ENCODE measurements at places on chromosomes 5 and 9. TPM values are rescaled to one million over a fixed set of nuclear protein-coding genes. Genes with fewer than 3 reads are reported as not detected.

- DNase-seq, result no peak
Measured at GRCh38 chr5:134837530-134838181, 8.1 kb upstream of the C5orf24 start.

DNA sequence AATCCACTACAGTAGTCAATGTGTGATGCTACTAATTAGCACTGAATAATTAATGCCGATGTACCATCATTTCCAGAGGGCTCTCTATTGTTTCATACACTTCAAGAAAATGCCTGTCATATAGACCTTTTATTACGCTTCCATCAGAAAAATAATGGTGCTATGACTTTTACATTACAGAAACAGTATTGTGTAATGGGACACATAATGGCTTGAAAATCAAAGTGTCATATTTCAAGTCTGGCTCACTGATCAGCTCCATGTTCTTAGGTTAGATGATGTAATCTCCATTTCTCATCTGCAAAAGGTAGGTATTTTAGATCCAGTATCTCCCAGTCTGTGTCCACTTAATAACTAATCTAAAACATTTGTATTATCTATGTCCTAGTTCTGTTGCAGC is 990.6 kb upstream of the TYRP1 start:
- no peak for DNase-seq

DNA sequence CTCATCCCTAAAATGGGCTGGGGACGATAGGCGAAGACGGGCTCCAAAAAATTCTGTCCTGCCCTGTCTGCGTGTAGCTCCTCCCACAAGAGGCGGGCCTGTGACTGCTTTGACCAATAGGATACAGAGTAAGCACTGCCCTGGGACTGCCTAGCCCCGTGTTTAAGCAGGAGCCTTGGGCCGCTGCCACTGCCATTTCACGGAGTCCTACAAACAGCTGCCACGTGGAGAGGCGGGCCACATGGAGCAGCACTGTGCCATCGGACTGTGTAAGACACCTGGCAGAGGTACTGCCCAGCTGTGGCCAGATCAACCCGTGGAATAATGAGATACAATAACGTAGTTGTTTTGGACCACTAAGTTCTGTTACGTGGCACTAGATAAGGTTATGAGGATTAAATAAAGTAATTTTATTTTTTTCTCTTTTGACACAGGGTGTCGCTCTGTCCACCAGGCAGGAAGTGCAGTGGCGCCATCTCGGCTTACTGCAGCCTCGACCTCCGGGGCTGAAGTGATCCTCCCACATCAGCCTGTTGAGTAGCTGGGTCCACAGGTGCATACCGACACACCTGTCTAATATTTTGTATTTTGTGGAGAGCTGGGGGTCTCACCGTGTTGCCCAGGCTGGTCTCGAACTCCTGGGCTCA is 87.2 kb downstream of the LMNB1 start:
- no peak for DNase-seq

DNA sequence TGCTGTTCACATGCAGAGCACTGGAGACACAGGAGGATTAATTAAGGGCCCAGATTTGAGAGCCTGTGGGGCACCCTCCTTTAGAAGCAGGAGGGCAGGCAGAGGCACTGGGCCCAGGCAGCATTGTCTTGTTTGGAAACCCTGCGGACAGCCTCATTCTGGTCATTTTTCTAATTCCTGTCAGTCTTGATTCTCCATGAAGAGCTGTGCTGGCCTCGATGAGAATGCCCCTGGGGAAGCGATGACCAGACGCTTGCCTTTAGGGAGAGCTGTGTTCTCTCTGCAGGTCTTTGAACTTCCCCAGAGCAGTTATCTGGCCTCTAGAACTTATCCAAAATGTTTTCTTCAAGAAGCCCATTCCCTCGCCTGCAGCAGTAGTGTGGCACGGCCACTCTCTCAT is 117.8 kb upstream of the PTCH1 start:
- DNase-seq, result no peak

DNA sequence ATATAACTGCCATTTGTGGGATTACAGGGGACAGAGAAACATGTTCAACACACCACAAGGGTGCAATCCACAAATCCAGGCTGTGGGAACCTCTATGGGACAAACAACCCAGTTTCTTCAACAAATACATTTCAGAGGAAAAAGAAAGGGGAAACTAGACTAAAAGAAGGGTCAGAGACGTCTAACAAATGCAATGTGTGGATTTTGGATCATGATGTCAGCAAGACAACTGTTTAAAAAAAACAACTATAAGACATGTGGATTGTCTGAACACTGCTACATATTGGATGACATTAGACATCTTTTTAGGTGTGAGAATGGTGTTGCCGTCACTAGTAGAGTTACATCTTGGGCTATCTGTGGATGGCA is 3.9 kb upstream of the RALGDS start:
- no peak for DNase-seq

DNA sequence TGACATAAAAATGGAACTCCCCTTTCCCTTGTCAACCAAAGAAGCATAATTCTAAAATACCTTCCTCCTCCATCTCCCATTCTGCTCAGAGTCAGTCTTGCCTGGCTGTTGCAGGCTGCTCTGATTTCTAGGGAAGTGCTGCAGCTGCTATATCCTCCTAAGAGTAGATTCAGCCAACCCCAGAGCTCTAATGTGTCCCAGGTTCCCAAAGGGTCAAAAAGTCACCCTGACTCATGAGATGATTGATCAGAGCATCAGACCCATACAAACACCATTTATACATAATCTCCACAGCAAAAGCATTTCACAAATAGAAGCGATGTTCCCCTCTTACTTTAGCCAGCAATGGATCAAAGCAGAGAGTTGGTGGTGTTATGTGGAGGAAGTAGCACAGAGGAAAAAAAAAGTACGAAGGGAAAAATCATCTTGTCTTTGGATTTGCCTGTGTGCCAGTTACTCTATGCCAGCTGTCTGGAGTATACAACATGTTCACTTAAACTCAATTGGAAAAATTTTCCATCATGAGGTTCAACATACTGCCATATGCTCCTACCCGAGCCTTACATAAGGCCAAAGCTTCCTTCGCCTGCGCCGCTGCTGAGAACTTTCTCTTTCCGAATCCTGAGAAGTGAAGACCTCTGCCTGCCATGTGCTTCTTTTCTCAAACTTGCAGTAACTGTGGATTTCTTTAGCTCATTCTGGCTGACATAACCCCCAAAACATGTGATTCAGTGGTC is 258.0 kb downstream of the TLE4 start:
- no peak for DNase-seq

- DNase-seq, result no peak
Measured at GRCh38 chr5:152527358-152528052, 122.4 kb upstream of the NMUR2 start.

DNA sequence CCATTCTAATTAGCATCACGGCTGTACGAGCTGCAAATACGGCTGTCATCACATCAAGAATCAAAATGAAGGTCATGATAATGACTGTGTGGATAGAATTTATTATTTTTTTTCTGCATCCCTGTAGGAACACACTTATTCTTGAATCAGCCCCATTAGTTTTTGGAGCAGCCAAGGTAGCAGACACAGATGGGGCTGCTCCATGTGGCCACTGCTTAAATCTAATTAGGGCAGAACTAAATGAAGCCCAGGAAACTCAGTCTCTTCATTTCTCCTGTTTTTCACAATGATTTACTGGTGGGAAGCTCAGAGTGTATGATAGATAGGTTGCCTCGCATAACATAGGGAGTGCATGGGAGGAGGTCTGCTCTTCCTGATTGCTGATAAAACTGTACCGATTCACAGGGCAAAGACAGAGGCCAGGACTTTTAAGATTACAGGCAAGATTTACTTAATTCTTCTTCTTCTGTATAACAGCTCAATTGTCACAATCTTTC is 275.5 kb downstream of the GLIS3 start:
- DNase-seq, result peak; percentile 42

DNA sequence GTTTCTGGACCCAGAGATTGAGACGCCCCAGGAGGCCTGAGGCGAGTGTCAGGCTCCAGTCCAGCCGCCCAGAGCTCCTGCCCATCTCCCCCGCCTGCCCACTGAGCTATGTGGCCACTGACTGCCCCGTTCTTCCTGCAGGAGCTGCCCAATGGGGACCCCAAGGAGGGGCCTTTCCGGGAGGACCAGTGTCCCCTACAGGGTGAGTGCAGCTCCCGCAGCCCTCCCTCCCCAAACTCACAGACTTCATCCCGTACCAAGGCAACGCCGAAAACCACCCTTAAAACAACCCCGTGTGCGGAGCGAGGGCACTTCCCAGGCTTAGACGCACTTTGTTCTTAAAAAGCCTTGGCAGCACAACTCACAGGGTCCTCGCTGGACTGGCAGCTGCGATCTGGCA is 23.4 kb downstream of the NKD2 start:
- DNase-seq, result no peak

DNA sequence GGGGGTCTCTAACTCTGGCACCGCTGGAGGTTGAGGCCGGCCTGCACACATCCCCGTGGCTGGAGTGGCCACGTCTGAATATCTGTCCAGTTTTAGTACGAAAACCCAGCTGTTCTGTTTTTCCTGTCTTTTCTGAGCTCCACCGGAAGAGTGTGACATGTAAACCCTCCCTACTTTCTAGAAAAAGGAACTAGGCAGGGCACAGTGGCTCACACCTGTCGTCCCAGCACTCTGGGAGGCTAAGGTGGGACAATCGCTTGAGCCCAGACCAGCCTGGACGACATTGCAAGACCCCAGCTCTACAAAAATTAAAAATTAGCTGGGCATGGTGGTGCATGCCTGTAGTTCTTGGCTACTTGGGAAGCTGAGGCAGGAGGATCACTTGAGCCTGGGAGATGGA is 8.2 kb upstream of the PHYKPL start:
- DNase-seq, result no peak

GRCh38 chr9:113057193-113057592 is 669 bp upstream of the ZFP37 start:
- DNase-seq, result peak; percentile 6

DNA sequence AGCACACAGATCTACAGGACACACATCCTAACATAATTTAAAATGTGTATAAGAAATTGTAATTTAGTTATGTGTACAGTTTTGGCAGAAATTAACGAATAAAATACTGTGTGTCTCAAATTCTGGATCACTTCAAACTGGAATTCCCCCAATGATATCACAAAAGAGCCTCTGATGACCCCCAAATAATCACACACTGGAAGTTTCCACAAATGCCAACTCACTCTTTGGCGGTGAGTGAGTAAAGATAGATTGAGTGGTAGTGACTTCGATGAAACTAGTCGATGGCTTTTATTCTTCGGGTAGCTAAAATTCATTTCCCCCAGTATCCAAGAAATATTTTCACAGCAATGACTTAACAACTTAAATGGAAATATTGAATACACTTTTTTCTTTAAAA is 2.2 kb downstream of the ZNF366 start:
- DNase-seq, result no peak

GRCh38 chr5:1329111-1329579 is 15.8 kb downstream of the CLPTM1L start:
- no peak for DNase-seq

- DNase-seq, result no peak
Measured at GRCh38 chr5:7394889-7395431, 978 bp upstream of the ADCY2 start.

DNA sequence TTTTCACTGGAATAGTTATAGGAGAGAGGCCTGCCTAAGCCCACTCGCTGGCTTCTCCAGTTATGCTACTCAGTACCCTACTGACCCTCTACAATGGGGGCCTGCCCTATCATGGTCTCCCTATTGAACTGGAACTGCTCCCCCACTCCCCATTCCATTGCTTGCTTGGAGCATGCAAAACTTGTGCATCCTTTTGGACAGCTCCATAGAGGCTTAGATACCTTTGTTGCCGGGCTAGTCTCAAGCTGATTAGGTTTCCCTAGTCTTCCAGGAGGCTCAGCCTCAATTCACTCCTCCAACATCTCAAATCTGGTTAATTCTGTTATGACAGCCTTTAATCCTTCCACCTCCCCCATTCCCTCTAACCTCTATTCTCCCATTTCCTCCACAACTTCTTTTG is 39.9 kb downstream of the KIF24 start:
- no peak for DNase-seq

DNA sequence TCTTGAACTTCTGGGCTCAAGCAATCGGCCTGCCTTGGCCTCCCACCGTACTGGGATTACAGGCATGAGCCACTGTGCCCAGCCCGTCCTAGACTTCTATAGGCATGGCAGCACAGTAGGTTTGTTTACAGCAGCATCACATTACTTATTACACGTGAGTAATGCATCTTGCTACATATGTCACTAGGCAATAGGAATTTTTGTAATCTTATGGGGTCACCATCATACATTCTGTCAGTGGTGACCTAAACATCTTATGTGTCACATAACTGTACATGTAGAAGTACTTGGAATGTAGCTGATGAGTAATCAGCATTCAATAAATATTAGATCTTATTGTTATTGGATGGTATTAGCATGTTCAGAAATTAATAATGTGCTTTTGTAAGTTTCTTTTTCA is 22.9 kb upstream of the ABCA1 start:
- no peak for DNase-seq

Gene SLC6A19
- total RNA-seq, result 0.09 TPM

Gene PCDHA6
- total RNA-seq, result 26.8 TPM

Gene PRLR
- 5.2 TPM for total RNA-seq
